ENCODE measurements at places on chromosomes 16 and 17. TPM values are rescaled to one million over a fixed set of nuclear protein-coding genes. Genes with fewer than 3 reads are reported as not detected.
A peak's percentile ranks its signal among the peaks of the same experiment; 100 is the strongest.

TBC1D16 gene
- 2.4 TPM for total RNA-seq

- no peaks in the 10 kb centered on the region for H3K36me3 ChIP-seq
- H3K4me1 ChIP-seq, result no peaks in the 10 kb centered on the region
- no peak for DNase-seq
- no peak overlapping the region for H3K27ac ChIP-seq
- no peak overlapping the region for H3K4me3 ChIP-seq
- no peaks in the 10 kb centered on the region for H3K27me3 ChIP-seq
These were observed 56.6 kb downstream of the COTL1 start for GRCh38 chr16:84561291-84561690.

DNA sequence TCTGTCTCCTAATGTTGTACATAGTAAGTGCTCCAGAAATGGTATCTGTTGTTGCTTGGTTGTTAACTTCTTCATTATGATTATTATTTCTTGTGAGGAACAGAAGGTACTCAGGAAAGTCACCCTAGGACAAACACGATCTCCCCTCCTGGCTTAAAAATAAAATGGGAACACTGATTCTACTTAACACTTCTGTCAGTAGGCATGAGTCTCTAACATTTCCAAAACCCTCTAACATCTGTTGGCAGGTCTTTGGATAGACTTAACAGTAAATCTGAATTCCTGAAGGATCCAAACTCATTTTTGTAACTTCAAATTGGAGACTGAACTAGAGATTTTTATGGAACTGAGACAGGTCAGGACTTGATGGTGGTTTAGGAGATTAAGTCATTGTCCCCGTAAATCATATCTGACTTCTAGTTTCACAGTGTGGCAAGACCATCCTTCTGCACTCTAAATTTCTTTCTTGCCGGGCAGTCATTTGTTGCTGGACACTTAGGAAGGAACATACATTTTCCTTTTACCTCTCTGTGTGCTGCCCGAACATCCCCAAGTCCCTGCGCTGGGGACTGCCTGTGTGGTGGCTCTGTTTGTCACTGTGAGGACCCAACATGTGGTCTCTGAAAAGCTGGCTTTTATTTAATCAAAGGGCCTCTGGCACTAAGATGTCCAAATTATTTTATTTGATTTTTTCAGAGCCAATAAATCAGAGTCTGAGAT, 149.9 kb downstream of the NPIPB5 start:
- H3K27me3 ChIP-seq, result no peaks in the 10 kb centered on the region
- no peaks in the 10 kb centered on the region for H3K4me1 ChIP-seq
- H3K4me3 ChIP-seq, result no peak overlapping the region
- no peaks in the 10 kb centered on the region for H3K36me3 ChIP-seq

- no peaks in the 10 kb centered on the region for H3K4me1 ChIP-seq
- no peak overlapping the region for H3K4me3 ChIP-seq
- no peak overlapping the region for H3K27ac ChIP-seq
- H3K27me3 ChIP-seq, result no peaks in the 10 kb centered on the region
- no peaks in the 10 kb centered on the region for H3K36me3 ChIP-seq
These were observed 426.3 kb downstream of the ZFHX3 start for GRCh38 chr16:72621651-72622050.

- no peaks in the 10 kb centered on the region for H3K4me1 ChIP-seq
- peaks cover 18% of the 10 kb centered on the region for H3K36me3 ChIP-seq
- no peak overlapping the region for H3K4me3 ChIP-seq
- H3K27ac ChIP-seq, result peak overlapping the region; percentile 73
- H3K27me3 ChIP-seq, result no peaks in the 10 kb centered on the region
These were observed 1.4 kb downstream of the LGALS3BP start for GRCh38 chr17:78977997-78978973.

KRTAP2-1 gene
- not detected for total RNA-seq

GRCh38 chr16:88023366-88023765, 72.1 kb downstream of the BANP start:
- DNase-seq, result no peak
- no peaks in the 10 kb centered on the region for H3K27me3 ChIP-seq
- no peak overlapping the region for H3K4me3 ChIP-seq
- no peaks in the 10 kb centered on the region for H3K4me1 ChIP-seq
- H3K27ac ChIP-seq, result no peak overlapping the region

ZSCAN10 gene
- 0.61 TPM for total RNA-seq

- no peaks in the 10 kb centered on the region for H3K27me3 ChIP-seq
- DNase-seq, result no peak
- H3K27ac ChIP-seq, result no peak overlapping the region
- H3K4me3 ChIP-seq, result no peak overlapping the region
These were observed 13.4 kb downstream of the WFDC1 start for GRCh38 chr16:84308120-84308519.

- no peaks in the 10 kb centered on the region for H3K27me3 ChIP-seq
- H3K4me3 ChIP-seq, result no peak overlapping the region
- no peak overlapping the region for H3K27ac ChIP-seq
- no peaks in the 10 kb centered on the region for H3K4me1 ChIP-seq
- peak; percentile 35 for DNase-seq
- H3K36me3 ChIP-seq, result no peaks in the 10 kb centered on the region
These were observed 689.5 kb upstream of the RBFOX1 start for GRCh38 chr16:6643080-6643686.

CIITA gene
- 33.7 TPM for total RNA-seq

TPSG1 gene
- not detected for total RNA-seq

DNA sequence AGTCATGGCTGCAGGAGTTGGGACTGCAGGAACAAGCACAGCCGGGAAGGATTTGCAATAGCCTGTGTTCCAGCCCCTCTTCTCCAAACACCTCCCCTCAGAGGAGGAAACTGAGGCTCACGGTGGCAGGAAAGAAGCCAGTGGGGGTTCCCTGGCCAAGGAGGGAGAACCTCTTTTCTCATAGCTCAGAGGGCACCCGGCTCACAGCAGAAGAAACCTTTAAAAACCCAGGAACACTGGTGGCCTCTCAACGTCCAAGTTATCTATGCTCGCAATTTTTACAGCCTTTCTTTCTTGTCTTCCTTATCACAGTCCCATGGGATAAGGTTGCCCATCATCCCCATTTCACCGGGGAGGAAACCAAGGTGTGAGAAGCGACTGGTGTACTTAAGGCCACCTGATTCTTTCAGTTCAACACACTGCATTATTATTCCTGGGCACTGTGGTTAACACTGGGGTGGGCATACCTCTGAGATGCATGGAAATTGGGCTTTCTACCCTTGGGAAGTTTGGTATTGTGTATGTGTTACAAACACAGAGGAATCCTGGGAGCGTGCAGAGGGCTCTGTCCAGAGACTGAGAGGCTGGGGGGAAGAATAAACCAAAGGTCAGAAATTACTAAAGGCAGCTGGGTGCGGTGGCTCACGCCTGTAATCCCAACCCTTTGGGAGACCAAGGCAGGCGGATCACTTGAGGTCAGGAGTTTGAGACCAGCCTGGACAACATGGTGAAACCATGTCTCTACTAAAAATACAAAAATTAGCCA, 791 bp upstream of the ZNF629 start:
- DNase-seq, result no peak
- peaks cover 7% of the 10 kb centered on the region for H3K4me1 ChIP-seq
- peak overlapping the region; percentile 60 for H3K4me3 ChIP-seq
- no peak overlapping the region for H3K27ac ChIP-seq

DNA sequence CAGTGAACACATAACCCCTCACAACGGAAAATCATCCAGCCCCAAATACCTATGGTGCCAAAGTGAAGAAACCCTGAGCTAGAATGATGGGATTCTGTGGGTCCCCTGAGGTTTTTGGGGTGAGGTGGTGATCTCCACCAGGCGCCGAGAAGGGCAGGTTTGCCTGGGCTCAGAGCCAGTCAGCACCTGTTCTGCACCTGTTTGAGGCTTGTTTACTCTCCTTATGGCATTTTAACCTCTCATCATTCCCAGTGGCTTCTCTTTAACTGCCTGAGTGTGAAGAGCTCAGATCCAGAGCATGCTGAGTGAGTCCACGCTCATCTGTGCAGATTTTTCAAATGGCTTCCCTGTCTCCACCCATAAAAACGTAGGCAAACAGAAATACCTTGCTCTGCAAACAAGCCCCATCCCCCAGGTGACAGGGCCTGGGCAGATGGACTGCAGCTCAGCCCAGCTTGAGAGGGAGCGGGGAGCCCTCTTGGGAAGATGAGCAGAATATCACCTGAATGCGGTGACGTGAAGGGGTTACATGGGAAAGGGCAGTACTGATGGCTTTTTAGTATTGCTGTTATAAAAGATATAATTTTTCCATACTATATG, 40.1 kb upstream of the CLEC19A start:
- H3K4me3 ChIP-seq, result no peak overlapping the region
- no peak overlapping the region for H3K27ac ChIP-seq
- H3K27me3 ChIP-seq, result no peaks in the 10 kb centered on the region
- no peak for DNase-seq

MYCBPAP gene
- total RNA-seq, result 0.90 TPM

DNA sequence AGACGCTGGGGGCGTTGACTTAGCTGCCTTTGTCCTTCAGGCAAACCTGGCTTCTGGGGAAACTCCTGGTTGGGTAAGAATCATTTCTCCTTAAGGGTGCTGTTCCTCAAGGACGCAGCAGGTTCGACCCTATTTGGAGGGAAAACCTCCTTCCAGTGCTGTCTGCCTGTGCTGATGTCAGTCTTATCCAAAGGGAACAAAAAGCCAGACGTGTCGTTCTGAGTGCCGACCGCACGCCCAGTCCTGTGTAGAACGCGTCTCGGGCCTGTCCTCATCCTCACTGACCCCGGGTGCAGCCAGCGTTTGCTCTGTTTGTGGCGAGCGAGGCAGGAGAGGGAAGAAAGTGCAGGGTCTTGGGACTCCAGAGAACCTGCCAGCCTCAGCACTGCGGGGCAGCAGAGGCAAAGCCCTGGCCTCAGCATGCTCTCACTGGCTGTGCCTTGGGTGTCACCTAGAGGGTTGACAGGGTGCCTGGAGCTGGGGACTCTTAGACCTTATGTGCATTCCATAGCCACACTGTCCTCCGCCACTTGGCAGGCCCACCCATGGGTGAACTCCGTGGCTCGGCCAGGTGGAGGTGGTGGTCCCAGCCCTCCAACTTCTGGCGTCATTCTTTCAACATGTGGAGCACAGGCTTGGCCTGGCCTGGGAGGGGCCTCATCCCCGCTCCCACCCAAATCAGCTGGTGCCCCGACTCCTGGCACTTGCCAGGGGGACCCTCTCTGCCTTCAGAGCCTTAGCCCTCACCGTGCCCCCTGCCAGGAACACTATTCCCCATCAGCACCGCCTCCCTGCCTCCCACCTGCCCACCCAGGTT, 6.0 kb downstream of the SNN start:
- H3K4me3 ChIP-seq, result no peak overlapping the region
- H3K27me3 ChIP-seq, result no peaks in the 10 kb centered on the region
- H3K4me1 ChIP-seq, result peaks cover 23% of the 10 kb centered on the region
- H3K36me3 ChIP-seq, result peaks cover 6% of the 10 kb centered on the region

CDRT15L2 gene
- not detected for total RNA-seq

GRCh38 chr16:73131156-73131862, 83.4 kb upstream of the ZFHX3 start:
- no peak overlapping the region for H3K27ac ChIP-seq
- H3K4me1 ChIP-seq, result no peaks in the 10 kb centered on the region
- DNase-seq, result no peak
- no peak overlapping the region for H3K4me3 ChIP-seq
- no peaks in the 10 kb centered on the region for H3K36me3 ChIP-seq

DNA sequence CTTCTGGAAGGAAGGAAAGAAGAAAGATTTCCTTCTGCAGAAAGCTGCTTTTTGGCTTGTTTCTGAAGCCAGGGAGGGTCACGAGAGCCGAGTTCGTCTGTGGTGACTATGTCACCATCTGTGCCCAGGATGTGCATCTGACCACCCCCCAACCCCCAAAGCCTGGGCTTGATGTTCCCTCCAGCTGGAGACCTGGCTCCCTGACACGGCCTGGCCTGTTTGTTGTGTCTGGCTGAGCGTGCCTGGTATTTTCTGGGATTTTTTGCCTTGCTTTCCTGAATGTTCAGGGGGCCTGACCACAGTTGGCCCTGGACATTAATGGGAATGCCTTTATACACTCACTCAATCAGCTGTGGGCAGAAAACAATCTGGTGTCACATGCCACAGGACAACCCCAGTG, 38.9 kb downstream of the LGALS9 start:
- no peaks in the 10 kb centered on the region for H3K4me1 ChIP-seq
- no peaks in the 10 kb centered on the region for H3K27me3 ChIP-seq
- no peak overlapping the region for H3K27ac ChIP-seq
- DNase-seq, result no peak
- H3K4me3 ChIP-seq, result no peak overlapping the region
- H3K36me3 ChIP-seq, result no peaks in the 10 kb centered on the region

TP53TG3B gene
- not detected for total RNA-seq

GRCh38 chr17:48643697-48644012, 17.5 kb upstream of the HOXB9 start:
- DNase-seq, result no peak
- H3K4me1 ChIP-seq, result no peaks in the 10 kb centered on the region
- H3K27me3 ChIP-seq, result no peaks in the 10 kb centered on the region
- H3K27ac ChIP-seq, result no peak overlapping the region
- no peaks in the 10 kb centered on the region for H3K36me3 ChIP-seq
- H3K4me3 ChIP-seq, result no peak overlapping the region

TUBG2 gene
- total RNA-seq, result 20.3 TPM

GRCh38 chr16:62036802-62037135, 531 bp upstream of the CDH8 start:
- H3K27me3 ChIP-seq, result no peaks in the 10 kb centered on the region
- H3K27ac ChIP-seq, result no peak overlapping the region
- no peaks in the 10 kb centered on the region for H3K36me3 ChIP-seq

SCPEP1 gene
- total RNA-seq, result 81.6 TPM

DNA sequence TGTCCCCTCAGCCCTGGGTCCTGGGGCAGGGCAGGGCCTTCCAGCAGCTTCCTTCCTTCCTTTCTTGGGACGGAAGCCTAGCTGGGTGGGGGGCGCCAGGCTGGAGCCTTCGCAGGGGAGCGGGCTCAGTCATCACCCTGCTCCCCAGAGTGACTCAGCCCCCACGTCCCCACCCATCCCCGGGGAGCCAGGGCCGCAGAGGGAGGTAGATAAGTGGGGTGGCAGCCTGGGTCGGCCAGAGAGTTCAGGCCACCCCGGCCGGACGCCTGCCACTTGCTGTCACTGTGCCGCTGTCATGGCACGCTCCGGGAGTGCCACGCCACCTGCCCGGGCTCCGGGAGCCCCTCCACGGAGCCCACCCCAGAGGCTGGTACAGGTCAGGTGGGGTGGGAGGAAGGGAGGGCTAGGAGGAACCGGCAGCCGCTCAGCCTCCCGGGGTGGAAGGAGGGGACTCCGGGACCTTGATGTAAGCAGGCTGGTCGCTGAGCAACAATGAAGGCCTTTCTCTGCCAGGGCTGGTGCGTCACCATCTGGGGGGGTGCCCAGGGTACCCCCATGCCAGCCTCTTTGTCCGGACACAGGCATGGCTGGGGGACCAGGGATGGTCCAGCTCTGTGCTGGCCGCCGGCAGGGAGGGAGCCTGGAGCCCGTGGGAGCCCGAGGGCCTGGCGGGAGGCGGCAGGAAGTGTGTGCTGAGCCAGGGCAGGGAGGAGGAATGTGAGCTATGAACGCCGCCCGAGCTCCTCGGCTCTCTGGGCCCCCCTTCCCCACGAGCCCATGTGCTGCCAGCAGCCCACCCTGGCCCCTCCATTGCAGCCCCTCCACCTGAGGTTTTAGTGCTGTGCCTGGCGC, 6.6 kb downstream of the NHERF2 start:
- no peaks in the 10 kb centered on the region for H3K36me3 ChIP-seq
- H3K4me3 ChIP-seq, result no peak overlapping the region
- no peaks in the 10 kb centered on the region for H3K27me3 ChIP-seq
- no peaks in the 10 kb centered on the region for H3K4me1 ChIP-seq

SRCAP gene
- 109 TPM for total RNA-seq

FNDC8 gene
- not detected for total RNA-seq

- no peaks in the 10 kb centered on the region for H3K36me3 ChIP-seq
- H3K27me3 ChIP-seq, result no peaks in the 10 kb centered on the region
- H3K4me3 ChIP-seq, result no peak within 1 kb of the TSS
- DNase-seq, result no peak
These were observed at the start of gene ITPRIPL2 for GRCh38 chr16:19113577-19114358. ITPRIPL2 (plus strand) TSS chr16:19113964; CDS start chr16:19114462, 498 bp downstream.

GRCh38 chr17:67672592-67673335, 45.0 kb upstream of the NOL11 start:
- H3K36me3 ChIP-seq, result peaks cover 67% of the 10 kb centered on the region
- no peaks in the 10 kb centered on the region for H3K4me1 ChIP-seq
- no peak for DNase-seq
- H3K27me3 ChIP-seq, result no peaks in the 10 kb centered on the region
